ENCODE measurements at places on chromosomes 7 and 10.

- DNase-seq, result no peak
Measured at GRCh38 chr7:64651632-64652165, 14.2 kb upstream of the ZNF107 start.

GRCh38 chr7:79612903-79613302, 159.4 kb upstream of the MAGI2 start:
- no peak for DNase-seq

GRCh38 chr10:90417029-90417428, 440.8 kb downstream of the HTR7 start:
- DNase-seq, result peak; percentile 28

- no peak for DNase-seq
Measured at GRCh38 chr10:89217057-89217990, 10.2 kb upstream of the CH25H start.

- DNase-seq, result no peak
Measured at GRCh38 chr7:157002819-157003421, 7.5 kb downstream of the MNX1 start.

- no peak for DNase-seq
Measured at GRCh38 chr7:69422574-69422985, 175.7 kb upstream of the AUTS2 start.

DNA sequence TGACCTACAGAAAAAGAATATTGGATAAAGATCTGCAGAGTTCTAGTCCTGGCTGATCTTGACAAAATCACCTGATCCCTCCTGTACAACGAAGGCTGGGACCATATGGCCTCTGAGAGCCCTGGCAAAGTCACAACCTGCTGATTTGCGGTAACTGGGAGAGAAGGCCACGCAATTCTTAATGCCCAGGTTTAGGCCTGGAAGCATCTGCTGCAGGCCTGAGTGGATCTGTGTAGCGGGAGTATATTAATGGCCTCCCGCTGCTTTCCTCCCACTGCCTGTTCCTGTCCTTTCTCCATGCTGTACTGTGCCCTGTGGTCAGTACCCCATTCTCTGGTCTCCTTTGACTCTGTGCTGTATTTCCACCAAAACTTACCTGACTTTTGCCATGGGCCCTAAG, 24.2 kb downstream of the AKR1B1 start:
- no peak for DNase-seq

GRCh38 chr10:76352300-76352699, 920.9 kb downstream of the LRMDA start:
- peak; percentile 20 for DNase-seq

DNA sequence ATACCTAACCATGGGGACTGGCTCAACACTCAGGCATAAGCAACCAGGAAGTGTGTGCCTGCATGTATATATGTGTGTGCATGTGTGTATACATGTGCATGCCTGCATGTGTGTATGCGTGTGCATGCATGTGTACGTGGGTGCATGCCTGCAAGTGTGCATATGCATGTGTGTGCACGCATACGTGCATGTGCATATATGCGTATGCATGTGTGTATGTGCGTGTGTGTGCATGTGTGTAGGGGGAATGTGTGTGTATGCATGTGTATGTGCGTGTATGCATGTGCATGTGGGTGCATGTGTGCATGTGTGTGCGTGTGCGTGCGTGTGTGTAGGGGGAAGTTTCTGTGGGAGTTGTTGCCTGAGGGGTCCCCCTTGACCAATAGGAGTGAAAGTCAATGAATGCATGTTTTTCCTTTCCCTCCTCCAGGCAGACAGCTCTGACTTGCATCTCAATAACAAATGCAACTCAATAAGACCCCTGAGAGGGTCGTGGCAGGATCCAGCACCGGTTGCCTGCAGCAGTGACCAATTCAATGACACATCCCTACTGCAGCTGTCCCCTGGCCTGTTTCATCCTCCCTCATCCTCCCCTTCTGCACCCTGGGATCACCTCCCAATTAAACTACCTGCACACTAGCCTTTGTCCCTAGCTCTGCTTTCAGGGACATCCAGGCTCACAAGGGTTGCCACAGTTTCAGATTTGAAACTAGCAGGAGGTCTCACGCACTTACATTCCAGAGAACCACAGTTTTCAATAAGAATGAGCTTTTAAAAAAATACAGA, 27.0 kb upstream of the FZD8 start:
- DNase-seq, result no peak

- DNase-seq, result no peak
Measured at GRCh38 chr7:88919478-88920131, 124.1 kb upstream of the TEX47 start.

DNA sequence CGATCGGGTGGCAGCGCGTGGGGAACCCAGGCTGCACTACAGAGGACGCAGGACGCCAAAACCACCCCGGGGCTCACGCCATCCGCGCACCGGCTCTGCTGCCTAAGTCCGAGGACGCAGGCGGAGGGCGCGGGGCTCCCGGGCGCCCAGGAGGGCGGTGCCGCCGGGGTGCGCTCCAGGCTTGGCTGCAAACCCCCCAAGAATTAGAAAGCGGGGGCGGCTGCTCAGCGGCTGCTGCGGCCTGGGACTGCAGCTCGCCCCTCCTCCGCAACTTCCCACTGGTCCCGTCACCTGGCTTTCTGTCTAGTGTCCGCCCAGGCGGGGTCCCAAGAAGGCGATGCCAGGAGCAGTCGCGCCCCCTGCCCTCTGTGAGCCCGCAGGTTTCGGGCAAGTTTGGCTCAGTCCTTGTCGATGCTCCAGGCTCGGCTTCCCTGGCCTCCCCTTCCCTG, 1.7 kb upstream of the POU6F2 start:
- DNase-seq, result no peak

- no peak for DNase-seq
Measured at GRCh38 chr10:32949221-32949678, 8.8 kb downstream of the ITGB1 start.

GRCh38 chr7:103773726-103774125, 215.7 kb downstream of the RELN start:
- DNase-seq, result no peak

DNA sequence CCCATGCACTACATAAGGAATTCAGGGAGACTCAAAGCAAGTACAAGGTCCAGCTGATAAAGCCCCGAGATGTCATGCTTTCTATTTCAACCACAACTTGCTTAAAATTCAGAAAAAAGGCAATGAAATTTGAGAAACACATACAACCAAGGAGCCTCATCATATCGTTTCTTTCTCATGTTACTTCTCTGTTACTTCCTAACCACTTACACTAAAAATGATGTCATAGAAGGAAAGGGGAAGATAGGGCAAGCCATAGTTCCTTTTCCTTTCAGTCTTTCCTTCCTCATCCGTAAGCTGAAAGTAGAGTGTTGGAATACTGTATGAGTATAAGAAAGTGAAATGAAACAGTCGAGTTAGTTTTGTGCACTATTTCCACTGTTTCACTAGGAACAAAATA, 27.9 kb upstream of the CDK14 start:
- DNase-seq, result no peak

- DNase-seq, result no peak
Measured at GRCh38 chr10:100238429-100238828, 9.0 kb upstream of the CHUK start.

DNA sequence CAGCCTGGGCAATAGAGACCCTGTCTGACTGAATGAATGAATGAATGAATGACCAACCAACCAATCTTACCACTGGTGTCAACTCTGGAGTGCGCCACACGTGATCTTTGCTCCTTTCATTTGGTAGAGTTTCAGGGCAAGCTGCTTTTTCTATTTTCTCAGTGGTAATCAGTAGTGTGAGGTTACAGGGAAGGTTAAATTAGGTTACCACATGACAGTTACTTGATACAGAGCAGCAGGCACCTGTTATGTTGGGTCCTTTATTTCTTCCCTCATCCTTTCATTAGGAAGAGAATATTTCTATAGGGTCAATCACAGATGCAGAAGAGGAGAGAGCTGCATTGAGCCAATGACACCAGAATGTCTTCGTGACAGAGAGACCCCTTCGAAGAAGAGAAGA, 167.8 kb downstream of the KIAA1217 start:
- no peak for DNase-seq

- DNase-seq, result no peak
Measured at GRCh38 chr7:108083980-108084379, 46.2 kb downstream of the LAMB4 start.

GRCh38 chr7:4024806-4025205, 657.3 kb upstream of the FOXK1 start:
- no peak for DNase-seq

DNA sequence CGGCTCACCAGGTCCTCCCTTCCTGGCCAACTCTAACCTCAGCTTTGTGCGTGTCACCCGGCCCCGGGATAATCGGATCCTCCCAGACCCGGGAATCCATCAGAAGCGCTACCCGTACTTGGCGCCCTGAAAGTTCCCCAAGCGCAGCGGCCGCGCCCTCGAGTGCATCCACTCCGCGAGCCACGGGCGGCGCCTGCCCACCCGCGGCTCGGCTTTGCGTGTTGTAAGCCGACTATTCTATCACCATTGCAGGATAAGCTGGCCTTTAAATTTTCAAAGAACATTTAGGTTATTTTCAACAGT, 35.7 kb upstream of the EBLN1 start:
- no peak for DNase-seq

DNA sequence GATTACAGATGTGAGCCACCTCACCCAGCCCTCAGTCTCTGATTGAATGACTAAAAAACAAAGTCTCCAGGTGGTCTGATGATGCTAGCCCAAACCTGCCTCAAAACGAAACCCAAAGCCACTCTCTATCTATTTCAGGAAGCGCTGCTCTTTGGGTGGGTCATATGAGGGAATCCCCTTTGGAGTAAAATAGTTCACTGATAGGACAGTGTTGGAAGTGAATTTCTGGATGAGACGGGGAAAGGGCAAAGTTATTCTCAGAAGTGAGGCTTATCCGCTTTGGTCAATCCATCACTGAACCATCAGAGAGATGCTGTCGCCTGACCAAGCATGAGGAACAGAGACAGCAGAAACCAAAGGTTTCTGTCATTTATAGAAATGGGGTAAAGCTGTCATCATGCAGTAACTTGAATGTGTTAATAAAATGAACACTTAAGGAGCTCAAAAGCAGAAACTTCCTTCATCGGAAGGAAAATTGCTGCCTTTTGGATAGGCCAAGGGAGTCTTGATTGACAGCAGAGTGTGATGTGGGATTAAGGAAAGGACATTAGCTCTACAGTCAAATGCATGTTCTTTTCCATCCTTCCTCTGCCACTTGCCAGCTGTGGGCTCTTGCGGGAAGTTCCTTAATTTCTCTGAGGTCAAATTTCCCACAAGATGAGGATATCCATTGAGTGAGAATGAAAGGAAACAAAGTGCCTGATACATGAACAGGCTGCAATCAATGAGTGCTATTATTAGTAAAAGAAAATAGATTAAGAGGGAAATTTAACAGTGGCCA, 64.9 kb upstream of the C1QL3 start:
- DNase-seq, result no peak

DNA sequence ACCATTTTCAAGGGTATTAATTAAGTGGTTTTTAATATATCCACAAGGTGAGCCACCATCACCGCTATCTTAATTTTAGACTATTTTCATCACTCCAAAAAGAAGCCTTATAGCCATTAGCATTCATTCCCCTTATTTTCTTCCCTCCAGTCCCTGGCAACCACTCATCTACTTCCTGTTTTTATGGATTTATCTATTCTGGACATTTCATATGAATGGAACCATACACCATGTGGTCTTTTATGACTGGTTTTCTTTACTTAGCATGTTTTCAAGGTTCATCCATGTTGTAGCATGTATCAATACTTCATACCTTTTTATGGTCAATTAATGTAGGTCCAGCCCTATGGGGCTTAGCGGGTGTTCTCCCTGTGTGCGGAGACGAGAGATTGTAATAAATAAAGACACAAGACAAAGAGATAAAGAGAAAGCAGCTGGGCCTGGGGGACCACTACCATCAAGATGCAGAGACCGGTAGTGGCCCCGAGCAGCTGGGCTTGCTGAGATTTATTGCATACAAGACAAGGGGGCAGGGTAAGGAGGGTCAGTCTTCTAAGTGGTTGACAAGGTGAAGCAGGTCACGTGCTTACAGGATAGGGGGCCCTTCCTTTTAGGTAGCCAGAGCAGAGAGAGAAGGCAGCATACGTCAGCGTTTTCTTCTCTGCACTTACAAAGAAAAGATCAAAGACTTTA, 14.6 kb downstream of the WBP1L start:
- no peak for DNase-seq

GRCh38 chr10:5283305-5284158, 81.2 kb upstream of the UCN3 start:
- no peak for DNase-seq

GRCh38 chr7:27025270-27025669, 70.5 kb downstream of the HOXA1 start:
- DNase-seq, result no peak
